ENCODE measurements at places on chromosomes 4 and X.

DNA sequence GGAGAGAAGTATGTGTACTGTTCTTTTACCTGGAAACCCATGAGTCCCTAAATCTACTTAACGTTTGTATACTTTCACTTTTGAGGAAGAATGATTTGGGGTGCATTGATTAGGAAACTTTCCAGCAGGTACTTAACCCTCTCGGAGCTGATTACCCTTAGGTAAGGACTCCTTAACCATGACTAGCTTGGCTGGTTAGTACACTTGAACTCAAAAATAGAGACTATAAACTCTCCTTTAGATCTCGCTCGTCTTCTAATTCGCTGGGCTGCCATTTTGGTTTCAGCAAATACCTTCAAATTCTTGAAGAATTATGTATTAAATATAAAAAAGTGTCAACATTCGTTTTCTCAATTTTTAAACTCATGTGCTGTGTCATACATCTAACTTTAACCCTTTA is 2.0 kb downstream of the USP9X start:
- DNase-seq, result no peak

DNA sequence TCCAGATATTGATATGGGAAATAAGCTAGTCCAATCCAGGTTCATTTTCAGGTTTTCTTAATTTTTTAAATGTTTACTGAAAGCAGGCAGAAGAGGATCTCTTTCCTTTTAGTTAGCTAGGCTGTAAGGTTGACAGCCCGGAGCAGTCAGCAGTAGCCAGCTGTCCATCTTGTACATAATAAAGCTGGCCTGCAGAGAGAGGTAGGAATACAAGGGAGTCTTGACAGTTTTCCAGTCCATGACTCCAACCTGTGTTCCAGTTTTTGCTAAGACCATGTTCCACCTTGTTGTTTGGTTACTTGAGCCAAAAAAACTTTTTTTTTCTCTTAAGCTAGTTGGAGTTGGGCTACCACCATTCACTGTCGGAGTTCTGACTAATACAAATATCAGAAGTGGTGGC is 402.7 kb upstream of the TEX13C start:
- DNase-seq, result no peak

DNA sequence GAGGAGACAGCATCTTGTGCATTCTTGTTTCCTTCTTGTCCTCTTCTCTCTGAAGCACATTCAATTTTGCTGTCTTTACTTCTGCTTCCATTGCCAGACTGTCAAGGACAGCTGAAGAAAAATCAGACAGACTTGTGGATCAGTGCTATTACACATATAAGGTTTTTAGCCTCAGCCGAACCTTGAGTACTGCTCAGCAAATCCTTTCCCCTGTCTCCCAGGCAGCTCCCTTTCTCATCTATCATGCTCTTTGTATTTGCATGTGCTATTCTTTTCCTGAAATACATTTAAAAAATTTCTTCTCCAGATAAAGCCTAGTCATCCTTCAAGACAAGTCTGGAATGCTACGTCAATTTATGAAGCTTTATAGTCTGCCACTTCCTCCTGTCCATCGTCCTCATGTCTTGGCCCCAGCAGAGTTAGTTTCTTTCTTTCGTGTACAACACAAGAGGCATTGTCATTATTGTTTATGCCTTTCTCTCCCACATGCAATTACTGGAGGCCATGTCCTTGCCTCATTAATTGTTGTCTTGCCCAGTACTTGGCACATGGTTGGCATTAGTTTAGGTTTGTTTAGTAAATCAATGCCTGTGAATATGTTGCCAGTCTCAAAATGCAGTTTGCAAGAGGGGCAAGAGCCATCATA is 45.1 kb downstream of the ADGRL3 start:
- DNase-seq, result no peak

- no peak for DNase-seq
Measured at GRCh38 chr4:15327311-15328298, 100.2 kb upstream of the C1QTNF7 start.

DNA sequence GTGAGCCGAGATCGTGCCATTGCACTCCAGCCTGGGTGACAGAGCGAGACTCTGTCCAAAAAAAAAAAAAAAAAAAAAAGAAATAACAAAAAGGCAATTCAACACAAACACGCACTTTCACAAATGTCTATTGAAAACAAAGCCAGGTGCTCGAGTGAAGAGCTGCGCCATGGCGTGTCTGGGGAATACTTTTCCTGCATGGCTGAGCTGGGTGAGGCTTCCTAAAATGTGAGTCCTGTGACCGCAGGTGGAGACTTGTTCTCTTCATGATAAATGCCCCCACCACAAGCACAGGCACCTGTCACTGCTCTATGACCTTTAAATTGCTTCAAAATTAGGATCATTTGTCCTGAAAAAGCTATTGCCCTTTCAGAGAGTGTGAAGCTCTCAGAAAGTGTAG is 4.0 kb upstream of the ABLIM2 start:
- DNase-seq, result no peak

DNA sequence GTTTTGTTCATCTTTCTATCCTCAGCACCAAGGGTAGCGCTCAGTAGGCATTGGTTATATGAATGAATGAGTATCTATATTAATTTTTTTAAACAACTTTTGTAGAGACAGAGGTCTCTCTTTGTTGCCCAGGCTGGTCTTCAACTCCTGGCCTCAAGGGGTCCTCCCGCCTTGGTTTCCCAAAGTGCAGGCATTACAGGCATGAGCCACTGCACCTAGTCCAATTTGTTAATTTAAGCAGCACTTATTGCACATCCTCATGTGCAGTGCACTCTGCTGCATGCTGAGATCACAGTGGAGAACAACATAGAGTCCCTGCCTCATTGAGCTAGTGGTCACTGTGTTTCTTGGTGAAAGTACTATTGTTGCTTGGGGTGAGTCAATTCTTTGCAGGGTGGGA is 94.4 kb downstream of the NHSL2 start:
- no peak for DNase-seq

DNA sequence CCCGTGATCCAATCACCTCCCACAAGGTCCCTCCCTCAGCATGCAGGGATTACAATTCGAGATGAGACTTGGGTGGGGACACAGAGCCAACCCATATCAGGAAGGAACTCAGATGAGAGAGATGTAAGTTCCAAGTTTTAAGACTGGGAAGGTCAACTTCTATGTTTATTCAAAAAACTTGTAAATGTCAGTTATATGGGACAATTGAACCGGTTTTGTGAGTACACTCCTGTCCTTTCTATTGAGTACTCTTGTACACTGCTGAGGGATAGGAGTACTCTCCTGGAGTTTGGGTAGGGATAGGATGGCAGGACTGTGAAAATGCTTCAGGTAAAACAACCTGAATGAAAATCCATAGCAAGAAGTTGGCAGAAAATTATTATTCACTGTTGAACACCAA is 239.1 kb downstream of the ZNF674 start:
- DNase-seq, result no peak

DNA sequence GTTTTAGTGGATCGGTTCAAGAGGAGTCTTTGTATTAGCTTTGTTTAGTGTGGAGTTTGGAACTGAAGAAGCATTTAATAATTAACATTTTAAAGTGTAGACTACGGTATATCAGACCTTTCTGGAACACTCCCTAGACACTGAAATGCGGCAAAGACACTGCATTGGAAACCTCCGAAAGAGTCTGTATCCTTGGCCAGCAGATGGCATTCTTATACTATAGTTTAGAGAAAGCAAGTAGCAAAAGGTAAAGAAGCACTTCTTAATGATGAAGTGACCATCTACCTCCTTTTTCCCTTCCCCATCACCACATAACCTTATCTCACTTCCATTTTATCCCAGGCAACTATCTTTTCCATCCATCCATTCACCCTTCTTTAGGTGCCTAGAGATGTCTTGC is 7.6 kb downstream of the FABP2 start:
- DNase-seq, result no peak

DNA sequence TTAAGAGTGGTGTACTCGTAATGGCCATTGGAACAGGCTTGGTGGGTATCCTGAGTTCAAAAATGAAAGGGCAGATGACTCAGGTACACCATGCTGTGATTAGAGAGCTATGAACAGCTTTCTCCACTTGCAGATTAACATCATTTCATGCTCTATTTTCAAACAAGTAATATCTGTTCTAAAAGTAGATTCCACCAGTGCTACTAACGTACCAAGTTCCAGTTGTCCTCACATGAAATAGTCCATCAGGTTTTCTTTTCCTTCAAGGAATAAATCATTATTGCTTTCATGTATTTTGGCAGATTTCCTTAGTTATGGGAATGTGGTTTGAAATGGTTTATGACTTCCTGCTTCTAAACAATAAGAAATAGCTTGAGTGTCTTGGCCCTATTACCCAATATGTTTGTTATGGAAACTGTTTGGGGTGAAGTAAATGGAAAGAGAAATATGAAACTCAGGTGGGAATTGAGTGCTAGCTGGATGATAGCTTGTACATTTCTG is 49.9 kb downstream of the PCDH7 start:
- DNase-seq, result no peak

GRCh38 chr4:130238121-130238520 is 1142.2 kb downstream of the C4orf33 start:
- DNase-seq, result no peak

DNA sequence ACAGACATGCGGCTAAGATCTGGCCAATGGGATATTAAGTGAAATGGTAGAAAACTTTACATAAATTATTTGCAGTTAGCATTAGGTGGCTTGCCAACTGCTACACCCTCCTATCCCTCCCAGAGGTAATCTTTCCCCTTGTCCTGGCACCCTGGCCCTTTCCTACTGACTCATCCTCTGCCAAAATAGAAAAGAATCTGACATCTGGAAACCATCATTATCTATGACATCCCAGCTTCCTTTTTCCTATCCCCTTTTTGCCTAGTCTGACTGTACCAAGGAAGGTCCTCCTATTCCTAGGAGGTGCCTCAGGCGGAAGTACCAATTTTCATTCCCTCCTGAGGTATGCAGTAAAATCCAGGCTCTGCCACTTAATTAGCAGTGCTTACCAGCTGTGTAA is 163.6 kb upstream of the KLF3 start:
- DNase-seq, result no peak

DNA sequence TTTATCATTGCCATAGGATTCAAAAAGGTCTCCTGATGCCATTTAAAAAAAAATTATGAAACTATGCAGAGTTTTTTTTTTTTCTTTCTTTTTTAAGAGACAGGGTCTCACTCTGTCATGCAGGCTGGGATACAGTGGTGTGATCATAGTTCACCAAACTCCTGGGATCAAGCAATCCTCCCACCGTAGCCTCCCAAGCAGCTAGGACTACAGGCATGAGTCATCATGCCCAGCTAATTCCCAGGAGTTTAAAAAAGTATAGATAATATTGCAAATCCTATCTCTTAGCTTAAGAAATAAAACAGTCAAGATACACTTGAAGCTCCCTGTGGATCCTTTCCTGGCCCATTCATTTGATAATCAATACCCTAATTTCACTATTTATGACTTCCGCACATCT is 58.6 kb upstream of the PRSS48 start:
- DNase-seq, result no peak

DNA sequence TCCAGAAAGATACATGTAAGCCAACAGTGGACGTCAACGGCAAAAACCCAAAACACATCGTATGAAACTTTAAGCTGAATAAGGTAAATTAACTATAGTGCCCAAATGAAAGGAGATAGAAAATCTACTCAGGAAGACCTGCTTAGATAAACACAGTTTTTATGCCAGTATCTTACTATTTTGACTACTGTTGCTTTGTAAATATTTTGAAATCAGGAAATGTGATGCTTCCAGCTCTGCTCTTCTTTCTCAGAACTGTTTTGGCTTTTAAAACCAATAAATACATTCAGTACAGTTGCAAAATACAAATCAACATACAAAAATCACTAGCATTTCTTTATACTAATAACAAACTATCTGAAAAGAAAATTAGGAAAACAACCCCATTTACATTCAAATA is 83.8 kb downstream of the SMARCA5 start:
- DNase-seq, result no peak

GRCh38 chrX:13232484-13232883 is 87.4 kb downstream of the ATXN3L start:
- no peak for DNase-seq

DNA sequence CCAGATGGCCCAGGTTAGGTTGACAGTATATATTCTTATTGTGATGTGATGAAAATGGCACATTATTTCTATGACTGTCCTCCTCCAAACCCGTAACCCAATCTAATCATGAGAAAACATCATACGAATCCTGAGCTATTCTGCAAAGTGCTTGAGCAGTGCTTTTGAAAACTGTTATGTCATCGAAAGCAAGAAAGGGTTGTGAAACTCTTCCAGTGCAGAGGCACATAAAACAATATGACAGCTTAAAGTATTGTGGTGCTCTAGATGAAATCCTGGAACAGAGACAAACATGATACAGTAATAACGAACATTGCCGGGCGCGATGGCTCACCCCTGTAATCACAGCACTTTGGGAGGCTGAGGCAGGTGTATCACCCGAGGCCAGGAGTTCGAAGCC is 1648.0 kb downstream of the STIM2 start:
- DNase-seq, result no peak

DNA sequence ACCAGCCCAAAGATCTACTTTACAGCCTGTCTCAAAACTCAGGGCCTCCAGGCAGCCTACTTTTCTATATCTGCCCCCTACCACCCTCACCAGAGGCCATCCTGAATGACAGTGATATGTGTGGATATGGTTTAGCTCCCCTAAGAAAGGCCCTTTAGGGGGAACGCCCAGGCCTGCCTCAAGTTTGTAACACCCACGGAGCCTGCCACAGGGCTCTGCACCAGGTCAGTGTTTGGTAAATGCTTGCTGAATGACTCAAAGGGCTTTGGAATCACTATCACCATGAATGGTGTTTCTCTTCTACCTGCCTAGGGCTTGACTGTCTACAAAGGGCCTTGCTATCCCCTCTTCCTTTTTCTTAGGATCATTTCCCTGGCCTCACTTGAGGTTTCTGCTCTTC is 11.3 kb upstream of the LONRF3 start:
- no peak for DNase-seq

GRCh38 chr4:149120331-149121022 is 678.3 kb upstream of the NR3C2 start:
- DNase-seq, result no peak

DNA sequence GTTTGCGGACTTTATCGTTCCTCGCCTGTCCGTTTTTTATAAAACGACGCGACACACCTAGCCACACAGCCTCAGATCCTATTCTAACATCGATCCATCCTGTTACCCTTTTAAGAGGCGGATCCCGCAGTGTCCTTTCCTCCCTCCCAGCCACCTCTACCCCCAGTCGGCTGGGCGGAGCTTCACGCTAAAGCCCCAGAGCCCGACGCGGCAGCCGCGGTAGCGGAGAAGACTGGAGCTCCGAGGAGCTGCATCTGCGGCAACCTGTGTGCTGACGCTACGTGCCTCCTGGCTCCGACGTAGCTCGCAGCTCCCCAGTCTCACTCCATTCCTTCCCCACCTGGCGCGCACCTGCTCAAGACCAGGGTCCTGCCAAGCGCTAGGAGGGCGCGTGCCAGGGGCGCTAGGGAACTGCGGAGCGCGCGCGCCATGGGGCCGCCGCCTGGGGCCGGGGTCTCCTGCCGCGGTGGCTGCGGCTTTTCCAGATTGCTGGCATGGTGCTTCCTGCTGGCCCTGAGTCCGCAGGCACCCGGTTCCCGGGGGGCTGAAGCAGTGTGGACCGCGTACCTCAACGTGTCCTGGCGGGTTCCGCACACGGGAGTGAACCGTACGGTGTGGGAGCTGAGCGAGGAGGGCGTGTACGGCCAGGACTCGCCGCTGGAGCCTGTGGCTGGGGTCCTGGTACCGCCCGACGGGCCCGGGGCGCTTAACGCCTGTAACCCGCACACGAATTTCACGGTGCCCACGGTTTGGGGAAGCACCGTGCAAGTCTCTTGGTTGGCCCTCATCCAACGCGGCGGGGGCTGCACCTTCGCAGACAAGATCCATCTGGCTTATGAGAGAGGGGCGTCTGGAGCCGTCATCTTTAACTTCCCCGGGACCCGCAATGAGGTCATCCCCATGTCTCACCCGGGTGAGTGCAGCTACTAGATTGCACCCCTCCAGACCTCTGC is at the start of gene RNF128:
RNF128 (plus strand) TSS at position 217 of the 953 bp plus-strand sequence; CDS start at position 430, 213 bp downstream.
- no peak for DNase-seq

GRCh38 chr4:3041192-3042142 is 32.9 kb downstream of the HTT-AS start:
- peak; percentile 14 for DNase-seq
